Right atrium auricular region (tissue), 2 donors: ENCODE measurements at places on chromosomes 12 and 14. TPM values are rescaled to one million over a fixed set of nuclear protein-coding genes. Genes with fewer than 3 reads are reported as not detected.

Gene WIF1
- total RNA-seq, result 0.28 TPM

Gene SYNDIG1L
- 0.12 TPM for total RNA-seq

DNA sequence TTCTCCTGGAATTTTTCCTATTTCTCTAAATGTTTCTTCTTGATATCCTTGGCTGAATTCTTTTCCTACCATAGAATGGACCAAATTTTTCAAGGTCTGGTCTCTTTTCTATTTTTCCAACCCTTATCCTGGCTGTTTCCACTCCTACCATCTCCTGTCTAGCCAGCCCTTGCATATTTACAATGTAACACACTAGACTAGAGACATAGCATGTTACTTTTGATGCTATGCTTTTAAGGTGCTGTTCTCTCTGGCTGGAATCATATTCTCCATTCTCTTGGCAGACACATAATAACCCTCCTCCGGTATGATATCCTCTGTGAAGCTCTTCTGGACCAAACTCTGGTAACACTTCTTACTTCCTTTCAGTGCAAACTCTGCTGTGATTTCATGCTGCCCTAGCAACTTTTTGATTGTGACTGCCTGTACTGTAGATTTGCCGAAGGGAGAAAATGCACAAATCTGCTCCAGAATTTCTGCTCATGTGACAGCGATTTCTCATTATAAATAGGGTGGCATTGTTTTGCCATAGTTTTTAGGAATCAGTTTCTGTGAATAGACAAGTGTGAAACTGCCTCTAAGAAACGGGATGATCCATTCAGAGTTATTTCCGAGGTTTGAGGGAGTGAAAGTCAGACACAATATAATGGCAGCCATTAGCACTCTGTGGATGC lies 284.4 kb downstream of the MDGA2 start:
- no peak overlapping the region for H3K4me3 ChIP-seq
- H3K36me3 ChIP-seq, result no peaks in the 10 kb centered on the region
- no peak overlapping the region for H3K27ac ChIP-seq

Gene GPR162
- total RNA-seq, result 0.44 TPM

Gene FSCB
- total RNA-seq, result not detected
